ENCODE measurements at places on chromosomes 13 and 19.

DNA sequence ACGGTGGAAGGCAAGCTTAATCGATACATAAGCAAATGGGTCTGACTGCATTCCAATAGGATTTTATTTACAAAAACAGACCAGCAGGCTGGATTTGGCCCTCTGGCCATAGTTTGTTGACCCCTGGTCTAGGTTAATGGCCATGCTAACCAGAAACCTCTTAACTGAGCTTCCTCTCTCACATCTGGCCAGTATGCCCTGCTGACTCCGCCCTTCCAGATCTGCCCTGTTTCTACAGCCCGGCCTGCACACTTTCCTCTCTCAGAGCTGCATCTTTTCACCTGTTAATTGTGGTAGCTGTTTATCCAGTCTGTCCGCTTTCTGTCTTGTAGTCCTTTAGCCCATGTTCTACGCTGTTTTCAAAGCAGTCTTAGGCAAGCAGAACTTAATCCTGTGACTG, 25.6 kb downstream of the EDNRB start:
- DNase-seq = no peak

DNA sequence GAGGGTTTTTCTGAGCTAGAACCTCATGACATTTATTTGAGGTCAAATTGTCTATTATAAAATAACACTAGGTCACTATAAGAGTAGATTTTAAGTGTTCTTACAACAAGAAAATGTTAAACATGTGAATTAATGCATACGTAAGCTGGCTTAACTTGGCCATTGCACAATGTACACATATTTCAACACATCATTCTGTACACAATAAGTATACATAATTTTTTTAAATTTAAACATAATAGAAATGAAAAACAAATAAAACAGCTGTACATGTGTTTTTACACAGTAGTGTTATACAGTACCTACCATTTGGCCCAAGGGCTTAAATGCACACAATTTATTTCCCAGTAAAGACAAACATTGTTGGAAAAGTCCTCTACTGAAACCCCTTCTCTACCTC, 269.9 kb downstream of the DACH1 start:
- DNase-seq = no peak

- no peak for DNase-seq
Measured at GRCh38 chr19:41428481-41428859, 1.3 kb upstream of the B3GNT8 start.

GRCh38 chr13:47917022-47917574, 84.0 kb downstream of the SUCLA2 start:
- DNase-seq = no peak

GRCh38 chr19:29680447-29680846, 15.2 kb downstream of the PLEKHF1 start:
- no peak for DNase-seq

- no peak for DNase-seq
Measured at GRCh38 chr19:29672319-29672932, 7.2 kb downstream of the PLEKHF1 start.

Data from left forelimb (tissue), 1 donor.